ENCODE measurements at places on chromosomes 12 and 14.

DNA sequence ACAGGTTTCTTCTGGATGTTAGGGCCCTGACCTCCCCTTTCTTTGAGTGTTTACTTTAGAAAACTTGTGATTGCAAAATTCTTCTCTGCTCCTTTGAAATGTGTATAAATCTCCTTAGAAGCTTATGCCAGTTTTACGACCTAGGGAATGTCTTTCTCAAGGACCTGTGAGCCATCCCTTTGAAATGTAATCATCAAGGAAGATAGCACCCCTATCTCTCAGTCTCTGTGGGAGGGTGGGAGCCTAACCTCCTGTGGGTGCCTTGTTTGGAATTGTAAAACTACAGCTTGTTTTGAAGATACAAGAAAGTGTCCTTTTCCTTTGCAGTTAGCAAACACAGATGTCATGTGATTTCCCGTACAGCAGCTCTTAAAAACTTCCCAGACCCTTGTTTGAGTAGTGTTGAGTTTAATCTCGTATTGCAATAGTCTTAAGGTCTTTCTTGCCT lies 3.3 kb downstream of the OR10AD1 start:
- no peak for DNase-seq

DNA sequence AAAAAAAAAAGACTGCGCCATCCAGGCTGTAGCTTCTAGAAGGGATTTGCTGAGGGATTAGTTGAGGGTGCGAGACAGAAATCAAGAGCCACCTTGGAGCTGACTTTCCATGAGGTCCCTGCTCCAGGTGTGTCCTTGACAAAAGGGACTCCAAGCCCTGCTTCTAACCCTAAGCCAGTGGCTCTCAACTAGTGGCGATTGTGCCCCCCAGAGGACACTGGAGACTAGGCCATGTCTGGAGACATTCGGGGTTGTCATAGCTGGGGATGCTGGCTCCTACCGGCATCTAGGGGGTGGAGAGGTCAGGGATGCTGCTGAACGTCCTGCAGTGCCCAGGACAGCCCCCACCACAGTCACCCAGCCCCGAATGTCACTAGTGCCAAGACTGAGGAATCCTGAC lies 40.6 kb downstream of the SPRING1 start:
- peak; percentile 60 for DNase-seq

GRCh38 chr12:116186482-116187150 lies 90.9 kb downstream of the MED13L start:
- peak; percentile 65 for DNase-seq

- DNase-seq, result no peak
Measured at GRCh38 chr14:105059035-105059924, 6.0 kb downstream of the GPR132 start.

GRCh38 chr12:106747973-106748436 lies 26.5 kb upstream of the RIC8B start:
- DNase-seq, result no peak
